Vein endothelial cell (primary cell): ENCODE measurements at places on chromosomes 16 and 17. TPM values are rescaled to one million over a fixed set of nuclear protein-coding genes. Genes with fewer than 3 reads are reported as not detected.

Gene USH1G
- not detected in 2 replicates for total RNA-seq

Gene HSD17B2
- 38.5 and 53.2 TPM in 2 replicates for total RNA-seq

Gene HBQ1
- 1.1 and 1.3 TPM in 2 replicates for total RNA-seq

Gene TP53TG3
- total RNA-seq, result not detected in 2 replicates

Gene SMIM36
- total RNA-seq, result not detected in 2 replicates

Gene SPN
- not detected in 2 replicates for total RNA-seq

Gene ENPP7
- total RNA-seq, result not detected in 2 replicates

Gene FAHD1
- 76.4 and 86.2 TPM in 2 replicates for total RNA-seq

Gene SYT17
- 1.6 and 2.4 TPM in 2 replicates for total RNA-seq

Gene KCNH6
- total RNA-seq, result not detected in 2 replicates

Gene FOXF1
- total RNA-seq, result 0.19 and 0.65 TPM in 2 replicates

Gene TMED6
- total RNA-seq, result 0.19 TPM in 1 of 2 replicates, not detected in the other

Gene G6PC1
- total RNA-seq, result not detected in 2 replicates

Gene HOXB6
- 16.0 and 19.8 TPM in 2 replicates for total RNA-seq
